ENCODE measurements at places on chromosomes 2 and 18.

DNA sequence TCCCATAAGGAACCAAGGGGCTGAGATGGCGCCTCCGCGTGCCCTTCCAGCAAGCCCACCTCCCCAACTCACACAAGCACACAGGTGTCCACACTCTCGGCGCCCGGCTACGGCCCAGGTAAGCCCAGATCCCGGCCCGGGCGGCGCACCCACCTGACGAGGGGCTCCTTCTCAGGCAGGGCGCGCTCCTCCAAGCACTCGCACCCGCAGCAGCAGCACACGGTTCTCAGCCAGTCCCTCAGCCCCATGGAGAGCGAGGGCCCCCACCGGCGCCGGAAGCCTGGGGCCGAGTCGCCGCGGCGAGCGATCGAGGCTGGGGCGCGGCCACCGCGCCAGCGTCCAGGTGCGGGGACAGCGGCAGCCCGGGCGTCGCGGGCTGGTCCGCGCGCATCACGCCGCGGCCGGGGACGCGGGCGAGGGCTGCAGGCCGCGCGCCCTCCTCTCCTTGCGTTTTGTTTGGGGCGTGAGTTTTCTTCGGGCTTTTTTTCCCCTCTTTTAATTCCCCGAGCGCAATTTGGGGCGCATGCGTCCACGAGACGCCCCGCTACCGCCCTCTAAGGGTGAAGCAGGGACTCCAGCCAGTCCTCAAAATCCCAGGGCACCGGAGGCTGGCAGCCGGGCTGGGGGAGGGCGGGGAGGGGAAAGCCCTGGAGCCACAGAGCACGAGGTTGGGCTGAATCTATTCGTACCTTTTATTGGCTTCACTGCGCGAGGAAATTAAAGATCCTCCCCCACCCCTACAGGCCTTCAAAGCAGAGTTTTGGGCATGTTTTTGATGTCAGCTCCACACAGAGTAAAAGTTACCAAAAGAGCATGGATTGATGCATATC, at the start of gene MREG:
TSS of gene MREG (minus strand) at position 472 of the 830 bp plus-strand sequence. CDS start at position 248, 224 bp downstream.
- DNase-seq: peak; percentile 78

DNA sequence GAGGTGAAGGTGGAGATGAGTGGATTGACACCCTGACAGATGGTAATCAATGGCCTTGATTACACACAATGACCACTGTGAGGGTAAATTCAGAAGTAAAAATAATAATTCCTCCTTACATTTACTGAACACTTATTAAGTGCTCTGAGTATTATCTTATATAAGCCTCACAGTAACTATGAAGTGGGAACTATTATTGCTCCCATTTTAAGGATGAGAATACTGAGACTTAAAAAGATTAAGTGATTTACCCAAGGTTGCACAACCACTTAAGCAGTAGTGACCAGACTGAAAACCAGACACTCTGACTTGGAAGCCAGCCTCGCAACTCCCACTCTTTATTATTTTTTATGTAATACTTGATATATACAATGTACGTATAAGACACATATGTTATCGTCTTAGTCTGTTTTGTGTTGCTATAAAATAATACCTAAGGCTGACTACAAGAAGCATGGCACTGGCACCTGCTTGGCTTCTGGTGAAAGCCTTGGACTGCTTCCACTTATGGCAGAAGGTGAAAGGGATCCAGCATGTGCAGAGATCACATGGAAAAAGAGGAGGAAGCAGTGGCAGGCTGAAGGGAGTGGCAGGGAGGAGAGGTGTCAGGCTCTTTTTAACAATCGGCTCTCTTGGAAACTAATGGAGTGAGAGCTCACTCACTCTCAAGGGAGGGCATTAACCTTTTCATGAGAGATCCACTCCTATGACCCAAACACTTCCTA, 41.5 kb upstream of the C1D start:
- DNase-seq: no peak

GRCh38 chr2:188810586-188810985, 163.6 kb upstream of the COL3A1 start:
- DNase-seq: no peak

GRCh38 chr2:233174137-233174536, 77.3 kb upstream of the ATG16L1 start:
- DNase-seq: no peak

DNA sequence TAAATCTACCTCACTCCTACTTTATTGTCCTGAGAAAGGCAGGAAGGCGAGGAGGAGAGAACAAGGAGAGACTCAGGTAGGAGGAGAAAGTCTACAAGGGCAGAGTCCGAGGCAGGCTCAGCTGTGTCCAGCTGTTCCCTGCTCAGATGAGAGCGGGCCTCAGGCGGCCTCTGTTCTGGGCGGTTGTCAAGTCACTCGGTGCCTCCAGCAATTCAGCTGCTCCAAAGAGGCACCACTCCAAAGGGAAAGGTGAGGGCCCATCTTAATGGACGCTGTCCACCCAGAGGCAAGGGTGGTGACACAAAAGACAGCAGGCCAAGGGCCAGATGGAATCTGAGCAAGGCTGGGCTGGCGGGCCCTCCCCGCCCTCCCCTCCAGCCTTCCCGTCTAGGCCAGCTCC, 101.4 kb upstream of the EPAS1 start:
- DNase-seq: no peak

DNA sequence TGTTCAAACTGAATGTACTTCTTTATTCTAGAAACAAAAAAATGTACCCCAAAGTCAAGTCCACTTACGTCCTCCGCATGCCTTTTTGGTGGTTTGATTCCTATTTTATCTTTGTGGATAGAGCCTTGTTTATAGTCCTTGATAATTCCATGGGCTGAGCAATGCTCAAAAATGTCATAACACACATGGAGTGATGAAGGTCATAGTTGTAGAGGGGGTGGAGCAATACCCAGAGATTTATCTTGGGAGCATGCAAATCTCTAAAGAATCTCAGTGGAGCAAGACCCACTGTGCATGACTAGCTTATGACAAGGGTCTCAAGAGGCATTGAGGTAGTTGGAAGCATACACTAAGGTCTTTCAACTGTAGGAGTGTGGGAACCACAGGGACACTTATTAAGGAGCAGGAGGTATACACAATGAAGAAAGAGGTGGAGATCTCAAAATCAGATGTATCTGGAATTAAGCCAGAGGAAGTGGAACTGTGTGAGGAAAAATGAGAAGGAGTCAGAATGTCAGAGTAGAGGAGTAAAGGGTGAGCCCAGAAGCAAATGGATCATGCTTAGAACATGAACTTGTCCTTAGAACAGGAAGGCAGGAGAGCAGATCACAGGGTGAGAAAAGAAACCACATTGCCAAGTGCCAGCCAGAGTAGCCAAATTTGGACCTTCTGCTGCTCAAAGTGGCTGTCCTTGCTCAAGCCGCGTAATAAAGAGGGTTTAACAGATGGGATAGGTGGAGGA, 68.1 kb upstream of the STK39 start:
- DNase-seq: no peak

DNA sequence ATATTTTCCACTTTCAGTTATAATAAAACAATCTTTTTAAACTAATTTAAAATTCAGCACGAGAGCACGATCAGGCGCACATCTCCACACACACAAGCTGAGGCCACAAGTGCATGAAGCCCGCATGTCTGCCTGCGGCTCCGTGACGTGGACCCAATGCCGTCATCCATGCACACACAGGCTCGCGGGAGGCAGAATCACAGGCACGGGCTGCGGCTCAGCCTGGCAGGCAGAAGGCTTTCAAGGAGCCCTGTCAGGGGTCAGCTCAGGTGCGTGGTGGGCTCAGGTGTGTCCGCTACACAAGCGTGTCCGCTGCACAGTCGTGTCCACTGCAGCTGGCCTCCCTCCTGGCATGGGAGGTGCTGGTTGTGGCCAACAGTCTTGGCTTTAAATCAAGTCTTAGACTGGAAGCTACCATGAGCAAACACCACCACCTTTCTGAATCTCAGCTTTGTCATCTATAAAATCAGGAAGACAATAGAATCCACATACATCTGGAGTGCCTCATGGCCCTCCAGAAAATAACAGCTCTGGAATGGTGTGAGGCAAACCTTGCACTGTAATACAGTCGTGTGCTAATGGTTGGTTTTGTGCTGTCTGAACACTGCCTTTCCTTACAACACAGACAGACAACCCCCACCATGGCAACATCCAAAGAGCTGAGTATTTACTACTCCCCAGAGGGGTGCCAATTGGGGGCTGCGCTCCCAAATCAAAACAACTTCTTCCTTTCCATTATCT, 210.1 kb downstream of the NDUFA10 start:
- no peak for DNase-seq

GRCh38 chr2:36680012-36680411, 16.5 kb upstream of the VIT start:
- DNase-seq: no peak

DNA sequence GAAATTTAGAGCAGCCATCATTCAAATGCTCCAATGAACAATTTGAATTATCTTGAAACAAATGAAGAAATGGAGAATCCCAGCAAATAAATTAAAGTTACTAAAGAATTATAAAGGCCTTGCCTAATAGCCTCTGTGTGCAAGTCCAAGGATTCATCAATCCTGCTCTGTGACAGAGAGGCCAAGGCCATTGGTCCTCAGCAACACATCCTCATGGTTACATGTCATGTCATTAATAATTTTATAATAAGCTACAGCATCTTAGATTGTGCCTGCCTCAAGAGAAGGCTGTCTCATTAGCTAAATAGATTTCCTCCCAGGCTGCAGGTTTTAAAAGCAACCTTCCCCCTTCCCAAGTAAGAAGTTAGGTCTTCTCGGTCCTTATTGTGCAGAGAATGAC, 611.6 kb downstream of the FBXO15 start:
- no peak for DNase-seq
